A549 treated with Hydrocortisone at 1 μM for 4 hours (cell line): ENCODE measurements at places on chromosomes 2 and 18. TPM values are rescaled to one million over a fixed set of nuclear protein-coding genes. Genes with fewer than 3 reads are reported as not detected.

The DOK6 gene
- total RNA-seq = not detected in 5 replicates

The MTIF2 gene
- total RNA-seq = 39.4 to 55.2 TPM (median 40.9 TPM) in 5 replicates

The MGAT4A gene
- 1.6 to 3.1 TPM (median 2.1 TPM) in 5 replicates for total RNA-seq

The GAREM1 gene
- 4.6 to 6.4 TPM (median 5.2 TPM) in 5 replicates for total RNA-seq

The KIF1A gene
- total RNA-seq = 0.74 to 1.4 TPM (median 0.84 TPM) in 5 replicates

The GPR45 gene
- total RNA-seq = not detected in 5 replicates

The MMADHC gene
- total RNA-seq = 77.0 to 105 TPM (median 85.1 TPM) in 5 replicates

The RTP5 gene
- total RNA-seq = not detected in 5 replicates

The SIX2 gene
- total RNA-seq = 1.5 to 2.1 TPM (median 1.6 TPM) in 5 replicates
